ENCODE measurements at places on chromosomes 5 and 9.

DNA sequence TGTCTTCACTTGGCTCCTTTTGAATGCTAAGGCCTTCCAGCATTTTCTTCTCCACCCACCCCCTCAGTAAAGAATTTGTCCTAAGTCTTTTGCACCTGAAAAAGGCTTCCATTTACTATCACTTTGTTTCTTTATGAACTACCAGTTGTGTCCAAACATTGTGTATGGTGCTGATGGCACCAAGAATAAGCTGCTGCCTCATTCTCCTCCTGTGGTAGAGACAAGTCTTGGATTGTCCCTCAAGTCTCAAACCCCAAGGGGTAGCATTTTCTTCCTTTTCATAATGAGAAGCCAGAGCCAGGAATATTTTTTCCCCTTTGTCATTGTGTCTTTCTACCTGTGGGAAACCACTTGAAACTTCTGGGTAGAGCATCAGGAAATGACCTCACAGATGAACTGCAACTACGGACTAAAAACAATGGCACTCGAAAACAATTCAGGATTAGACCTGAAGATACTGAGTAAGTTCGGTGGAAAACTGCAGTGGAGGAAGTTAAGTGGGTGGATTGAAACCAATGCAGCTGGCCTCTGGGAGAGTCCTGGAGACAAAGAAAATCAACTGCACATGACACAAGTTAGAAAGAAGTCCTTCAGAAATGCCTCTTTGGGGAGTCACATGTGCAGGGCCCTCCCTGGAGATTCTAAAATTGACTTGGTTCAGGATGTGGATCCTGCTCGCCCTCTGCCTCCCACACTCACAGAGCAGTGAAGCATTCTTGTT lies 80.5 kb downstream of the SH3RF2 start:
- no peak for DNase-seq

GRCh38 chr9:14437354-14438231 lies 123.7 kb upstream of the NFIB start:
- no peak for DNase-seq

- no peak for DNase-seq
Observed at GRCh38 chr5:97627272-97627671, 444.2 kb upstream of the RIOK2 start.

GRCh38 chr5:10695055-10695649 lies 65.9 kb downstream of the DAP start:
- no peak for DNase-seq

DNA sequence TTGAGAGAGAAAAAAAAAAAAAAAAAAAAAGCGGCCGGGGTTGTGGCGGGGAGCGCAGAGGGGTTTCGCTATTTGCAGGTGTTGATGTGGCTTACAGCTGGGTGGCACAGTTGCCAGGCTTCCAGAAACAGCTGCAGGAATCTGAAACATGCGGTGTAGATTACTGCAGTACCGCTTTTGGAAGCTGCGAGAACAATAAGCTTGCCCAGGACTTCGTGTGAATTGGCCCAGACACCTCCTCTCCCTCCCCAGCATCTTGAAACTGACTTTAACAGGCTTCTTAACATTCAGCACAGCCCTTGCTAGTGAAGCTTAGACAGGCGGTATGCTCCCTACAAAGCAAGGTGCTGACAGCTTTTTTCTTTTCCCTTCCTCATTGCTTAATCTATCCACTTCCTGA lies 104.0 kb downstream of the ATP10B start:
- DNase-seq = no peak

DNA sequence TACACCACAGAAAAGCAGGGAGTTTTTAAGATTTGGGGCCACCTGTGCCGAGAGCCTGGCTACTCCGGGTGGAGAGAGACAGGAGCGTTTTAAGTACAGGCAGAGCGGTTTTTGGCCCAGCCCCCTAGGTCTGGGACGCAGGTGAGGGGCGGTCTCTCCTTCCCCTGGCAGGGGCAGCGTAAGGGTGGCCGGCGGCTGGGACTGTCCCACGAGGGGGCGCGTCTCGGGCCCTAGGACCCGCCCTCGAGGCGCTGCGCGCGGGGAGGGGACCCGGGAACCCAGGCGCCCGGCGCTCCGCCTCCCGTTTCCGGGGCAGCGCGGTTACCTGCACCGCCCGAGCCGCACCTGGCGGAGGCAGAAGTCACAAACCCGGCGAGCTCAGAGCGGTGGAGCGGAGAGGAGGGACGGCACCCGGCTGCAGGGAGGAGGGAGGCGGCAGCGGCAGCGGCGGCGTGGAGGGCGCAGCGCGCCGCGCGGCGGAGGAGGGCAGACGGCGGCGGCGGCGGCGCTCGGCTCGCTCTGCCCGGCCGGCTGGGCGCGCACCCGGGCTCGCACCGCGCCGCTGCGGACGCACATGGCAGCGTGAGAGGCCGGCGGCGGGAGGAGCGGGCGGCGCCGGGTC lies at the start of gene WWC1:
WWC1 (plus strand) TSS at position 304 of the 622 bp plus-strand sequence. CDS start 508 bp downstream, outside the sequence.
- DNase-seq = no peak

DNA sequence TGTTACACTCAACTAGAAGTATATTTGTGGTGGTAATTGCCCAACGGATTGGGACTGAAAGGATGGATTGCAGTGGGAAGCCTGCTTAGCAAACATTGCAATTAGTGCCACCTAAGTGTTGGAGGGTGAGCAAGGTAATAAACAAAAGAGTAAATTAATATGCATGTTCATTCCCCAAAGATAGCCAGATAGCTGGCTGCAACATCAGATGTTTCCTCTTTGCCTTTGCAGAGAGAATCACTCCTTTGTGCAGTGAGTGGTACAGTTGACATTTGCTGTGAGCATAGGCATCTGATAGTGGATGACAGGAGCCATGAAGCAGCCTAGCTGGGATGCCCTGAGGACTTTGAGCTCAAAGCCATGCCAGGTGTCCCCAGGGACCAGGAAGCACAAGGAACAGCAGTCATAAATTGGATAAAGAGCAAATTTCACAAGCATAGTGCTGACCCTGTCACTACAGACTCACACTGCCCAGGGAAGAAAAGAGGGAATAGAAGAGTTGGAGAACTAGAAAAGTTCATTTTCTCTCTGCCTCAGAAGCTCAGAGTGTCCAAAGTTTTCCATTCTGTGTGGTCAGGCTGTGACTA lies 336.1 kb upstream of the SLC30A5 start:
- DNase-seq = no peak

DNA sequence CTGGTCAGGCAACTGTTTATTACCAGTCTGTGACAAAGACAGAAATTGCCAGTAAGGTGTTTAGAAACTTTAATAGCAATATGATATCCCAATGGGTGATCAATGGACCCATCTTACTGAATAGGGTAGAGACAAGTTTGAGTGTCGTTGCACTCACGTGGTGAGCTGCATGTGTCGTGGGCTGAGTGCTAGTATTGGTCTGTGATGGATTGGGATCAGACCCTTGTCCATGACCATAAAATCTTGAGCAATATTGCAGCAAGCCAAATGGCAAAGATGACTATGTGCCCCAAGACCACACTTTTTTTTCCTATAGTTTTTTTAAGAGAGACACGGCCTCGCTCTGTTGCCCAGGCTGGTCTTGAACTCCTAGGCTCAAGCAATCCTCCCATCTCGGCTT lies 114.5 kb downstream of the PALM2AKAP2 start:
- no peak for DNase-seq

DNA sequence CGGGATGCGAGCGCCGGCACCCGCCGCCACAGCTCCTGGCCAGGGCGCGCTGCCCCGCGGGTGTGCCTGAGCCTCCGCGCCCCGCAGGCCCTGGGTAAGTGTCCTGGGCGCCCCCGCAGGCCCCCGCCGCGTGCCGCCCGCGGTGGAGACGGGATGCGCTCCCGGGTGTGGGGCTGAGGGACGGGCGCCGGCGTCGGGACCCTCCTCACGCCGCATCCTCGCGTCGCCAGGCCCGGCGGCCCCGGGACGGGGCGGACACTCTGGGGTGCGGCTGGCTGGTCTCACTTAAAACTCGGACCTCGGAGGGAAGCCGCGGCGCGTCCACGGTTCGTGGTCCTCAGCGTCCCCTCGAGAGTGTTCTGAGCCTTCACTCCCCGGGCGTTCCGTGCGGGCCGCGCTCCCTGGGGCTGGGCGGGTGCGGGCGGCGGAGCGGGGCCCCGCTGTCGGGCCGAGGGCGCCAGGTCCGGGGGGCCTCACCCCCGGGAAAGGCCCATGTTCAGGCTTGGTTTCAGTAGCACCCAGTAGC lies 275 bp downstream of the AHRR start:
- no peak for DNase-seq

- DNase-seq = no peak
Observed at GRCh38 chr5:72160329-72160728, 53.1 kb downstream of the MAP1B start.

DNA sequence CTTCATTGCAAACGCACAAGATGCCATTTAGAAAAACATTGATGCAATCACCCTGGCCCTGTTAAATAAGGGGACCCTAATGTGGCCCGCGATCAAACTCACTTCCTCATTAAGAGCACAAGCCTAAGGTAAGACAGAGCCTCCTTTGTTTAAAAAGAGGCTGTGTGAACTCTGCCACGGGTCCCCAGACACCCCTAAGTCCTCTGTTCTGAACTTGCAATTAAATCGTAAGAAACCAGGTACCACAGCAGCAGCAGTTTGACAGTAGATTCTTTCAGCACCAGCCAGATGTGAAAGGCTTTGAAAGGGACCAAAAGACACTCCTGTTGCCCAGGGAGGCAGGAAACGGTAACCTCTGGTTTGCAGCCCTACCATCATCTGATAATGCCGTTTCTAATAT lies 346.3 kb downstream of the TMEM167A start:
- no peak for DNase-seq

DNA sequence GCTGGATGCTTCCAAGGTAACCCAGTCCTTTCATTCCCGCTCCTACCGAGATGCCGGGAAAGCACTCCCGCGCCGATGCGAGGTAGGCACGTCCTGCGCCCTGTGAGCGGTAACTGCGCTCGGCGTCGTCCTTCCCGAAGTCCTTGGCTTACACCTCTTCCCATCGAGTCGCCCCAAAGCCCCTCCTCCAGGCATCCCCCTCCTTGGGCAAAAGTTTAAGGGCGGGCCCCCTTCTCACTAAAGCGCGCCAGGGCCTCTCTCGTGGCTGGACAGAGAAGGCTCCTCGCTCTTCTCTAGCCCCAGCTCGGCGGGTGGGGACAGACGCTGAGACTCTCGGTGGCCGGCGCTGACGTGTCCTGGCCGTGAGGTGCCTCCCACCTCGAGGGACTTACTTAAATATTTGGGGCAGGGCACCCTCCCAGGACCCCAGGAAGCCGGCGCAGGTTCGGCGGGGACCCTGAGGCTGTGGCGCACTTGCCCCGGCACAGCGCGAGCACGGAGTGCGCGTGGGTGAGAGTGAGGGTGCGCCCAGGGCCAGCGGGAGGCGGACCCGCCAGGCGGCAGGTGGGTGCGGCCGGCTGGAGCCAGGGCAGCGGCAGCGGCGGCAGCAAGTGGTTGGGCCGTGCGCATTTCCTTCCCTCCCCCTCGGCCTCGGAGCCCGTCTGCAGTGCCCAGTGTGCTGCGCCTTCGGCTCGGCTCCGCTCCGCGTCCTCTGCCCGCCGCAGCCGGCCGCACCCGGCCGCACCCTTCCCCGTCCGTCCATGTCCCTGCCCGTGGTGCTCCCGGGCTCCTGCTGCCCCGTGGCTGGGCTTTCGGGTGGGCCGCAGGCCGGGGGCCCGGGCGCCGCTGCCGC lies at the start of gene ENTREP1:
ENTREP1 (plus strand) TSS at position 667 of the 853 bp plus-strand sequence; CDS start at position 762, 95 bp downstream.
- DNase-seq = no peak

- DNase-seq = no peak
Observed at GRCh38 chr5:101687349-101687985, 608.6 kb downstream of the SLCO4C1 start.

DNA sequence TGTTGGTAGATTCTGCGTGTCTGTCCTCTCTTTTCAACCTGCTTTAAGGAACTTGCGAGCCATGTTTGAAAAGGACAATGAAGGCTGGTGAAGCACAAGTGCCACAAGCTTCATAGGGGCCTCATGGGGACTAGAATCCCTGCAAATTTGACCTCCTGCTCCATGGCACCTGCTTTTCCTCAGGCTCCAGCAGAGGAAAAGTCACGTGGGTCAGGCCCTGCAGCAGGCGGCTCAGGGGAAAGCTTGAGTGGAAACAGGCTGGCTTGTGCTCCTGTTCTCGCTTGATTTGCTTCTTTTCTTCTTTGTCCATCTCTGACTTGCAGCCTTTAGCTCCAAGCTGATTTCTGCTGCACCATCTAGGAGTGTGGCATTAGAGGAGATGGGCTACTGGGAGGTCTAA lies 187.6 kb upstream of the MAST4 start:
- DNase-seq = no peak

DNA sequence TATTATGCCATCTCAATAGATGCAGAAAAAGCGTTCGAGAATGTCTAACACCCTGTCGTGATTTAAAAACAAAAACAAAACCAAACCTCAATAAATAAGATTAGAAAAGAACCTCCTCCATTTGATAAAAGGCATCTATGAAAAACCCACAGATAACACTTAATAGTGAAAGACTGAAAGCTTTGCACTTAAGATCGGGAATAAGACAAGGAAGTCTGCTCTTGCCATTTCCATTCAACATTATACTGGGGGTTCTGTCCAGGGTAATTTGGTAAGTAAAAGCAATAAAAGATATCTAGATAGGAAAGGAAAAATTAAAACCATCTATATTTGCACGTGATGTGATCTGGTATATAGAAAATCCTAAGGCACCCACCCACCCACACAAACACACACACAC lies 7.3 kb upstream of the EXOSC3 start:
- DNase-seq = no peak

DNA sequence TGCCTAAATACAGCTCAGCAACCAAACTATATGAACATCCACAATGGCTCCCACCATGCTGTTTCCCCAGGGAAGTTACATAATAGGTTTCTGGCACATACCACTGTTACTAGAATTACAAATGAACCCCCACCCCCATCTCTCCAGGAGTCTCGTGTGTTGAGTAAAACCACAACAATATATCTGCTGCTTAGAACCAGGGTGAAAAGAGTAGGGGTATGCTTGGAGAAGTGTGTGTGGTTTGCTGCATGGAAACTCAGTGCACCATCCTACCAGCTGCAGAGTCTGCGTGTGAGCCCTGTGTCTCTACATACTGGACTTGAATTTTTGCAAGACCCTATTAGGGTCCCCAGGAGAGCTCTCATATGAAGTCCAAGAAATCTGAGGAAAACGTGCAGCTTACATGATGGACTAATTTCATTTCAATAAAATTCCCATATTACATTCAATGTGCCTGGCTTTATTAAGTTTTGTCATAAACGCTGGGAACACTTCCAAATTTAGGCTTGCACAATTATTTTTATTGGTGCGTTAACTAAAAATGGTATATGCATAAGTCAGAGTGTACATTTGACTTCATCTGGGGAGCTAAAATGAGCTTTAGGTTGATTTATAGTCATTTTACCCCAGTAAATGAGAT lies 104.5 kb upstream of the NFIB start:
- DNase-seq = no peak

DNA sequence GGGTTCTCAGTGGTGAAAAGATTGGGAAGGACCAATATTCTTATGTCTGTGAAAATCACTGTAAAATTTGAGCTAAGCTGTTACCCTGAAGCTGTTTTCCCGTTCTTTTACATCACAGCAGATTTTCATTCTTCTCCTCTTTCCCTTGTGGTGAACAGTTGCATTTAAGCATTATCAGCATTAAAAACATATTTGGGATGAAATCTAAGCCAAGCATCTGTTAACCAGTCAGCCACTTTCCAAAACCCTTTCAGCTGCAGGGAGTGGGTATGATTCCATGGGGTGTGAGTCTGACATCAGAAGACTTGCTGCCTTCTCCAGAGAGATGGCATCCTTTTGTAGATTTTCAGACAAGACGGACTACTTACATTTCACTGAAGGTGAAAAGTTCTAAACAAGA lies 97.2 kb downstream of the TRIO start:
- no peak for DNase-seq

- DNase-seq = no peak
Observed at GRCh38 chr5:54519509-54519876, 1.9 kb downstream of the SNX18 start.

- DNase-seq = no peak
Observed at GRCh38 chr9:35861161-35861897, 8.9 kb downstream of the OR13J1 start.

Data from stimulated activated CD8-positive, alpha-beta memory T cell treated with anti-CD3 and anti-CD28 coated beads, Interleukin-7, amount 100 ng/mL, for 1 hour (primary cell).